ENCODE measurements at places on chromosomes 1 and 21. TPM values are rescaled to one million over a fixed set of nuclear protein-coding genes. Genes with fewer than 3 reads are reported as not detected.

- DNase-seq, result no peak
Observed at GRCh38 chr1:113036639-113037321, 36.2 kb upstream of the LRIG2 start.

- no peak for DNase-seq
Observed at GRCh38 chr1:59427155-59427554, 130.3 kb downstream of the FGGY start.

DNA sequence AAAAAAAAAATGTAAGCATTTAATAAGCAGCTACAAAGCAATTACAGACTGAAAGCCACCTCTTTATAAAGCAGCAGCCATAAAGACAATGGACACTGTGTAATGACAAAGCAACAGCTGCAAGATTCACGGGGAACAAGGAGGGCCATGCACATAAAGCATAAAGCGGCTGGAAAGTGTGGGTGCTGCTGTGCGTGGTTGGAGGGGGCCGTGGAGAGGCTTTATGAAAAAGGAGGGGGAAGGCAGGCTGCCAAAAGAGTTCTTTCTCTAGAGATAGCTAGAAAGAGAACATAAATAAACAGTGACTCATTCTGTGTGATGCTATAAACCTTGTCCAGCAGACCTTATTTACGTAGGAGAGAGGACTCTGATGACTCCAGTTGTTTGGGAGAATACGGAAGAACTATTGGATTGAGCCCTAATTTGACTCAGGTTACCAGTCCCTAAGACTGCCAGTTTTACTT is 49.3 kb downstream of the ADAMTS1 start:
- DNase-seq, result peak; percentile 80

GRCh38 chr1:108570128-108570527 is 10.2 kb downstream of the EEIG2 start:
- no peak for DNase-seq

DNA sequence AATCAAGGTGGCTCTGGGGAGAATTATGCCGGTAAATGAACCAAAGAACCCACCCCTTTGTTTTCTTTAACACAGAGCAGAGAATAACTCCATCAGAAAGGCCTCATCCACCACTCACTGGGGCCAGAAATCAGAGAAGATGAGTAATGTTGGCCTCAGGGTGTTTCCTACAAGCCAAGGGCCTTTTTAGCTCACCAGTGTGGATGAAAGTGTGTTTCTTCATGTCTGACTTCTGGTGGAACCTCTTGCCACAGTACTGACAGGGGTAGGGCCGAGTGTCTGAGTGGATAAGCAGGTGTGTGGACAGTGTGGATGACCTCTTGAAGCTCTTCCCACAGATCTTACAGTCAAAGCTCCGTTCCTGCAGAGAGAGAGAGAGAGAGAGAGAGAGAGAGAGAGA is 8.3 kb downstream of the GFI1 start:
- DNase-seq, result no peak

GRCh38 chr1:33082575-33083108 is 1.7 kb downstream of the AZIN2 start:
- no peak for DNase-seq

- DNase-seq, result no peak
Observed at GRCh38 chr1:20997602-20998224, 179.0 kb downstream of the EIF4G3 start.

The NDUFS2 gene
- 88.7 TPM for total RNA-seq

Data from uterus (tissue), 4 donors.